ENCODE measurements at places on chromosomes 7 and 10.

DNA sequence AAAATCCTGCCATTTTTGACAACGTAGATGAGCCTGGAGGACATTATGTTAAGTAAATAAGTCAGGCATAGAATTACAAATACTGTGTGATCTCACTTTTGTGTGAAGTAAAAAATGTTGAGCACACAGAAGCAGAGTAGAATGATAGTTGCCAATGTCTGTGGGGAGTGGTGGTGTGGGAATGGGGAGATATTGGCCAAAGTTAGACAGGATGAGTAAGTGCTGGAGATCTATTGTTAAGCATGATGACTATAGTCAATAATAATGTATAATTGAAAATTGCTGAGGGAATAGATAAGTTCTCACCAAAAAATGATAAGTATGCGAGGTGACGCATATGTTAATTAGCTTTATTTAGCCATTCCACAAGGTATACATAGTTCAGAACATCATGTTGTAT, 92.0 kb downstream of the GPR85 start:
- DNase-seq, result no peak

DNA sequence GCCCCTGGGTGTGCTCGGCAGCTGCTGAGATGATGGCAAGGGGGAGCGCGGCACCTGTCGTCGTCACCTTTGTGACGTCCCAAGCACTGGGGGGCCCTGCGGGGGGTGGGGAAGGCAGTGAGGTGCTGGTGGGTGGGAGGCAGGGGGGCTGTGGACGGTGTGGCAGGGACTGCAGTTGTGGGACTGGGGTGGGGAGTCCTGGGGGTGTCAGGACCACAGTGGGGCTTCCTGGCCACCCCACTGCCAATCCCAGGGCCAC, 82.2 kb downstream of the DNAJB6 start:
- no peak for DNase-seq

- no peak for DNase-seq
These were observed 149.8 kb downstream of the GNAT3 start for GRCh38 chr7:80362010-80362618.

DNA sequence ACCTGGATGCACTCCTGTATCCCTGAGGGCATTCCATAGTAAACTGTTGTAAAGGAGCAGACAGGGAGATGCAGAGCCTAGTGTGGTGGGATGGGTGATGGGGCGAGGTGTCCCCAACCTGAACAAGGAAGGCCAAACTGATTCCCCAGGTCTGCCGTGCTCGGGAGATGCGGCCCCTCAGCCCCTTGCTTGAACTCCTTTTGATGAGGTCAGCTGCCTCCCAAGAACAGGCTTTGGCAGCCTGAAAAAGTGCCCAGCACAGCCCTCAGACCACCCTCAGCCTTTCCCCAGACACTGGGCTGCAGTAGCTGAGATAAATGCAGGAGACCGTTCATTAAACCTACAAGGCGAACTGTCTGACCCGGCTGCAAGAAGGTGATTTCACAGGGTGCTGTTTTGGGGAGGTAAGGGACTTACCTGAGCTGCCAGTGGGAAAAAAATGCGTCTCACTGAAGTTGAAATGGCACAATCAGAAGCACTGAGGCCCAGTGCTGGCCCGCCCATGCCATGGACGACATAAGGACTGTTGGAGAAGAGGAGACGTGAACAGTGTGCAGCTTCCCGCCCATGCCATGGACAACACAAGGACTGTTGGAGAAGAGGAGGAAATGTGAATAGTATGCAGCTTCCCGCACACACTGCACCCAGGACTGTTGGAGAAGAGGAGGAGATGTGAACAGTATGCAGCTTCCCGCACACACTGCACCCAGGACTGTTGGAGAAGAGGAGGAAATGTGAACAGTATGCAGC, 148.4 kb upstream of the FAM20C start:
- no peak for DNase-seq

DNA sequence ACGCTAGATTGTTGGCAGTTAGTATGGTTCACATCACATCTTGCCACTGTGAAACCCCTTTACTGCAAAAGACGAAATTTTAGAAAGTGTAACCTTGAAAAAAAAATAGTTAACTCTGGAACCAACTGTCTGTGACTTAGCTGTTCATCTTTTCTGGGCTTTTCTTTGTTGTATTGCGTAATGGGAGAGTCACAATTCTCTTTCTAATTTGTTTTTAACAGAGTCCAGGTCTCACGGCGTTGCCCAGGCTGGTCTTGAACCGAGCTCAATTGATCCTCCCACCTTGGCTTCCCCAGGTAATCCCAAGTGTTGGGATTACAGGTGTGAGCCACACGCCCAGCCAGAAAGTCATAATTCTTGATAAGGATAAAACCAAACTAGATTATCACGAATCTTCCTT, 14.5 kb downstream of the UBE3C start:
- no peak for DNase-seq

- DNase-seq, result no peak
These were observed 63.2 kb upstream of the AMPH start for GRCh38 chr7:38694326-38694725.

DNA sequence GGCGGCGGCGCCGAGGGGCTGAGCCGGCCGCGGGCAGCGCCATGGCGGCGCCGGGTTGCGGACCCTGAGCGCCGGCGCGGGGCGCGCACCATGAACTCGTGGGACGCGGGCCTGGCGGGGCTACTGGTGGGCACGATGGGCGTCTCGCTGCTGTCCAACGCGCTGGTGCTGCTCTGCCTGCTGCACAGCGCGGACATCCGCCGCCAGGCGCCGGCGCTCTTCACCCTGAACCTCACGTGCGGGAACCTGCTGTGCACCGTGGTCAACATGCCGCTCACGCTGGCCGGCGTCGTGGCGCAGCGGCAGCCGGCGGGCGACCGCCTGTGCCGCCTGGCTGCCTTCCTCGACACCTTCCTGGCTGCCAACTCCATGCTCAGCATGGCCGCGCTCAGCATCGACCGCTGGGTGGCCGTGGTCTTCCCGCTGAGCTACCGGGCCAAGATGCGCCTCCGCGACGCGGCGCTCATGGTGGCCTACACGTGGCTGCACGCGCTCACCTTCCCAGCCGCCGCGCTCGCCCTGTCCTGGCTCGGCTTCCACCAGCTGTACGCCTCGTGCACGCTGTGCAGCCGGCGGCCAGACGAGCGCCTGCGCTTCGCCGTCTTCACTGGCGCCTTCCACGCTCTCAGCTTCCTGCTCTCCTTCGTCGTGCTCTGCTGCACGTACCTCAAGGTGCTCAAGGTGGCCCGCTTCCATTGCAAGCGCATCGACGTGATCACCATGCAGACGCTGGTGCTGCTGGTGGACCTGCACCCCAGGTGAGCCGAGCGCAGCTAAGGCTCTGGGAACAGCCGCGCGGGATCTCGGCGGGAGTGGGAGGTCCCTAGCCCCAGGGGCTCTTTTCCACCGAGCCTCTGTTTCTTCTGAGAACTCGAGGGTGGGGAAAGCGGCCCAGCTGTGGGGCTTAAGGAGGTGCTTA, at the start of gene GPR26:
Gene GPR26, plus strand, starts transcription at position 38 of the 919 bp plus-strand sequence. Its CDS starts 53 bp downstream, at position 91.
- no peak for DNase-seq

- no peak for DNase-seq
These were observed 503.1 kb downstream of the GRID1 start for GRCh38 chr10:85863301-85864172.

- no peak for DNase-seq
These were observed 49.3 kb downstream of the PNLIPRP2 start for GRCh38 chr10:116669832-116670644.

GRCh38 chr7:77455321-77455720, 39.2 kb upstream of the GSAP start:
- no peak for DNase-seq

DNA sequence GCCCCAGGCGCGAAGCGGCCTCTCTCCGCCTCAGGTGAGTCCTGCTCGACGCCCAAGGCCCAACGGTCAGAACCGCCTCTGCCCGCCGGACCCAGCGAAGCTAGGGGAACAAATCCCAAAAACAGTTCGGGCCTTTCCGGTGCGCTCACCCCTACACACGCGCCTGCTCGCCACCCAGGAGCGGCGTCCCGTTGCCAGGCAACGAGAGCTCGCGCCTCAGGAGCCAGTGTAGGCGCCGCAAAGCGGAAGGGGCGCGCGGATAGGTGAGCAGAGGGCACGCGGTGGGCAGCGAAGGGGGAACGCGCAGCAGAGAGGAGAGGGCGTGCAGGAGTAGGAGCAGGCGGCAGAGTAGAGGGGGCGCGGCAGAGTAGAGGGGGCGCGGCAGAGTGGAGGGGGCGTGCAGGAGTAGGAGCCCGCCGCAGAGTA, at the start of the genes DYDC1 and DYDC2:
Gene DYDC1, minus strand, starts transcription at position 193 of the 426 bp plus-strand sequence. CDS start 4,154 bp downstream, outside the sequence.
Gene DYDC2, plus strand, starts transcription at position 219 of the 426 bp plus-strand sequence. CDS start 5,663 bp downstream, outside the sequence.
- peak; percentile 45 for DNase-seq

- DNase-seq, result no peak
These were observed 28.3 kb downstream of the POLR3A start for GRCh38 chr10:78000956-78001472.

DNA sequence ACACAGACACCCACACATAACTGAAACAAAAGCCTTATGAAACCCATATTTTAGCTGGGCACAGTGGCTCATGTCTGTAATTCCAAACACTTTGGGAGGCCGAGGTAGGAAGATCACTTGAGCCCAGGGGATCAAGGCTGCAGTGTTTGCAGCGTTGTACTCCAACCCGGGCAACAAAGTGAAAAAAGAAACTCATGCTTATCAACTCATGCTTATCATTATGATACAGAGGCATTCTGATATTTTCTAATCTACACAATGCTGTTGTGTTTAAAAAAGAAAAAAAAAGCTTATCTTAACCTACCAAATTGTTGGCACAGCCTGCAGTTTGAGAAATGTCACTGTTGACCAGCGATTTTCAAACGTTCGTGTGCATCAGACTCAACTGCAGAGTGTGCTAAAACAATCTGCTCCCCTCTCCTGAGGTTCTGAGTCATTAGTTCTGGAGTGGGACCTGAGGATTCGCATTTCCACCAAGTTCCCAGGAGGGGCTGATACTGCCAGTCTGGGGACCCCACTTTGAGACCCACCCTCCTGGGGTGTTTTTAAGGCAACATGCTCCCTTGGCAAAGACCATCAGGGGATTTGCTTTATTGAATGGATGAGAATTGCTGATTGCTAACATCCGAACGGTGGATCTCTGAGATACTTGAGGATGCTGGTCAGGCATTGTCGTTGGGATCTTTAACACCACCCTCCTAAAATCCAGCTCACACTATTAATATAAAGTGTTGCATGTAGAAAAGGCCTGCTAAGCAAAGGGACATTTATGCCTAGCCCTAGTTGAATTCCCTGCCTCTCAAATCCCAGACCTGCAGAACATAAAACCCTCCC, 16.2 kb downstream of the CHST3 start:
- DNase-seq, result no peak

DNA sequence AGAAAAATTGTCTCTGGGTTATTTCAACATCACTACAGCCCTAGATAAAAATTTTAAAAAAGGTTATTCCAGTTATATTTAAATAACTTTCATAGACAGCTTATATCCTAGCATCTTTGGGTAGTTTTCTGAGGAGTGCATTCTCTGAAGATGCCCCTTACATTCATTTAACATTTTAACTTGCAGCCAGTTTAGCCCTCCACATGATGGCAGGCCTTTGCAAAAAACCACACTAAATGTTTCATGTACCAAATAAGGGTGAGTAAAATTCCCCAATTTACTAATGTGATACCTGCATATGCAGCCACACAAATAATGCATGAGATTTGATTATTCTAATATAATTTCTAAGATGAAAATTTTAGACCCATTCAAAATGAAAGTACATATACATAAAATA, 108.4 kb upstream of the ZWINT start:
- no peak for DNase-seq

DNA sequence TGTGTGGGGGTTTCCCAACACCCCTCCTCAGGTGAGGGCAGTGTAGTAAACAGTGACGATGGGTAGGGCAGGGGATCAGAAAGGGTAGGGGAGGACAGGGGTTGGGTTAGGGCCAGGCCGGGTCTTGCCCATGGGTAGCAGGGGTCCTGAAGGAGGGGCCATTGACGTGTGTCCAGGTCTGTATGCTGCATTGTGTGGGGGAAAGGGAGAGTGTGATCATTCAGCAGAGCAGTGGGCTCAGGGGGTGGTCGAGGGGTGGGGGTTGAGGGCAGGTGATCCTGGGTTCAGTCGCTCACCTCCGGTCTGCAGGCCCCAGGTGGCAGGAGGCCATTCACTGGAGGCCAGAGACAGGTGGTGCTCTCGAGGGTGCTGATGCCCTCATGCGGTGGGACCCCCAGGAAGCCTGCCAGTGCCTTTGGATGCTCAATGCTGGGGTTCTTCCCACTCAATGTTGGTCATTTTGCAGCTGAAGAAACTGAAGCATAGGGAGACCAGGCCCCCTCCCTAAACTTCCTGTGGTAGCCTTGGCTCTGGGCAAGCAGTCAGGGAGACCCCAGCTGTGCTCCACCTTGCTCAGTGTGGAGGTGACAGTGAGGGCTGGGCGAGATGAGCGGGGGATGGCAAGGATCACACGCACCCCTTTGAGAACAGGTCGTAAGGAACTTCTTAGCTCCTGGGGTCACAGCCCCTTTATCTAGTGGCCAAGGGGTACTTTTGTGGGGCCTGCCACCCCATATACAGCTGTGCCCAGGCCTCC, 48.8 kb upstream of the CAMK2B start:
- DNase-seq, result no peak

DNA sequence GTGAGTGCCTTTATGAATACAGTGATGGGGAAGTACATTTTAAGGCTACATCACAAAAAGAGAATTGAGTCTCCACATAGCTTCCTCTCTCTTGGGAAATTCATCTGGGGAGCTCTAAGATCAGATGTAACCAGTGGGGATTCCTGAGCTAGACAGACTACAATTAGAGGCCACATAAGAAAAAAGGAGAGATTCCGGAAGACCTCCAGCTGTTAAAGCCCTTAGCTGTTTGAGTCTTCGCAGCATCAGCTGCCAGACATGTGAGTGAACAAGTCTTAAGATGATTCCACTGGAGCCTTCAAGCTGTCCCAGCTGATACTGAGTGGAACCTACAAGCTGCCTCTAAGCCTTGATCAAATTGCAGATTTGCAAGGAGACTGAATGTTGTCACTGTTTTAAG, 448.5 kb downstream of the NXPH1 start:
- DNase-seq, result no peak

GRCh38 chr7:52741670-52742290, 293.7 kb upstream of the POM121L12 start:
- DNase-seq, result no peak

DNA sequence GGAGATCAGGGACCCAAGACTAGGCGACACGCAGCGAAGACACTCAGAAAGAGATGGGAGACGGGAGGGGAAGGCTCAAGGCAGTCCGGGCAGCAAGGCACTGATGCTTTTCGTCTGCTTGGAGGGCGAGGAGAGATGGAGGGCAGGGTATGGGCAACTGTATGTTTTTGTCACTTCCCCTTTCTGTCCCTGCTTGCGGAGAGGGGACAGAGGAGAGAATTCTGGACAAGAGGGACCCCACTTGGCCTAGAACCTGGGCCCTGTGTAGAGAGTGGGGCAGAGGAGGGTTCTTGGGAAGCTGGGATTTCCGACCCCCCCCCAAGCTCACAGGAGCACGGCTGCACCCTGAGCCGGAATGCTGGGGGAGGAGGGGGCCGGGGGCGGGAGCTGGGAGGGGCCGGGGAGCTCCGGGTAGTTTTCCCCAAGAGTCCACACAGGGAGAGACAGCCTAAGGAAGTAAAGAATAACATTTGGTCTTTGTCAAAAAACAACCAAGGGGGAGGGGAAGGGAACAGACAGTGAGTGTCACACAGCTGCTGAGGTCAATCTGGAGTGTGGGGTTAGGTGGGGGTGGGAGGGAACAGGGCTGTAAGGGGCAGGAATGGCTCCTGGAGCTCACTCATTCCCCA, 1.8 kb downstream of the LRCH4 start:
- DNase-seq, result no peak

Measured in NCI-H748 treated with DMSO at 0.1 percent for 48 hours (cell line).